CD14-positive monocyte (primary cell): ENCODE measurements at places on chromosomes 2 and 18.

- DNase-seq: no peak
Observed at GRCh38 chr2:236682651-236683422, 113.2 kb downstream of the ACKR3 start.

GRCh38 chr2:171669121-171669520, 18.1 kb upstream of the DYNC1I2 start:
- no peak for DNase-seq

- no peak for DNase-seq
Observed at GRCh38 chr2:34242763-34243123, 643.6 kb upstream of the FAM98A start.

GRCh38 chr2:172089633-172090032, 4.3 kb downstream of the DLX1 start:
- DNase-seq: no peak

DNA sequence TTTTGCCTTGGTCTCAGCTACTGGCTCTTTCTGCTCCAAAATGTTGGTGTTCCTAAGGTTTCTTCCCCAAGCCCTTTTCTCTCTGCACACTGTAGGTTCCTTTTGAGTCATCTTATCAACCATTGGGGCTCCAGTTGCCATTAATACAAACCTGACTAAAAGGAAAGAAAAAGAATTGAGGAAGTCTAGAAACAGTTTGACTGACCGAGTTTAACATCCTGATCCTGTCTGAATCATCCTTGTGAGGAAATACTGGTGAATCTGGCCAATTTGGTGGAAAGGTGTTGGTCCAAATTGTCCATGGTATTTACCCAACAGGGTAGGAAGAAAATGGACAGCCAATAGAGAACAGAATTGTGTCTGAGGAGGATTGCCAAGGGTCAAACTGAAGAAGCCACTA, 38.3 kb downstream of the CRYGD start:
- peak; percentile 1 for DNase-seq

DNA sequence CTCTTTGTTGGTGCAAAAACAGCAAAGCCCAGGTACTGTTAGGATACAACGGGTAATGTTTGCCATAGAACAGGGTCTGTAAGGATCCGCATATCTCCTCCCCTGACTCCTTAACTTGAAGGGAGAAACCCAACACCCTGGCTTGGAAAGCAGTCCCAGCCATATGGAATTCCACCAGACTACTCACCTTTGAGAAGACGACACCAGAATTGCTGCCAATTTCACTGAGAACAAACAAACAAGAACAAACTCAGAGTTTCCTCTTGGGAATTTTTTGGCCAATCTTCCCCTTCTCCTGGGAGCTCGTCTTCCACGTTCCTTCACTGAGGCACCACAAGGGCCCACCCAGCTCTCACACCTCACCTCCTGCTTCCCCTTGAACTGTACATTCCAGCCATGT, 29.2 kb downstream of the CAPN14 start:
- DNase-seq: no peak

GRCh38 chr2:18514526-18515461, 45.7 kb downstream of the RDH14 start:
- DNase-seq: no peak

DNA sequence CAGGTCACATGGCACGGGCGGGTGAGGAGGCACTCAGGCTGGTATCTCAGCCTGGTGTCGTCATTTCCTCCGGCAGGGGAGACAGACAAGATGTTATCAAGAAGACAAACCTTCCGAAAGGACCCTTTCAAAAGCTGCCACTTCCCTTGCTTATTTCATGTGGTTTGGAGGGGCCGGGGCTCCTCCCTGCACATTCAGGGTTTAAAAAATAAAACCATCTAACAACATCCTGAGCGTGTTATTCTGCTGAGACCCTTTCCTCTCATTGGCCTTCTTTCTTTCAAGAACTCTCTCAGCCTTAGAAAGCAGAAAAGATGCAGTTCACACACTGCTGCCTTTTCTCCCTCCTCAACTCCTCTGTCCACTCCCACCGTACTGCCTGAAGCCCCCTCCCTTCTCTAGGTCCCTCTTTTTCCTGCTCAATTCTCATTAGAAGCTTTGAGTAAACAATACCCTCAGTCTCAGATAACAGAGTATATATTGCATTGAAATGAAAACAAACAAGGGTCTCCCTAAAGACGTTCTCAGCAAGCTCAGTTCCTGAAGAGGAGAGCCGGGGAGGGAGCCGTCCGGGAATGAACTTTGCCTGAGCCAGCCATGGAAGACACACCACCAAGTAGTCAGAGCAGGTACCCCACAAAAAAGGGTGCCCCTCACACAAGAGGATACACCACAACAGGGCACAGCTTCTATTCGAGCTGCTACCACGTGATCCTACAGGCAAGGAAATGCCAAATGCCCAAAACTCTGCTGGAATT, 9.7 kb downstream of the SMAD7 start:
- DNase-seq: no peak
